Chondrocyte (in vitro differentiated cells): ENCODE measurements at places on chromosomes 3 and 15. TPM values are rescaled to one million over a fixed set of nuclear protein-coding genes. Genes with fewer than 3 reads are reported as not detected.

DNA sequence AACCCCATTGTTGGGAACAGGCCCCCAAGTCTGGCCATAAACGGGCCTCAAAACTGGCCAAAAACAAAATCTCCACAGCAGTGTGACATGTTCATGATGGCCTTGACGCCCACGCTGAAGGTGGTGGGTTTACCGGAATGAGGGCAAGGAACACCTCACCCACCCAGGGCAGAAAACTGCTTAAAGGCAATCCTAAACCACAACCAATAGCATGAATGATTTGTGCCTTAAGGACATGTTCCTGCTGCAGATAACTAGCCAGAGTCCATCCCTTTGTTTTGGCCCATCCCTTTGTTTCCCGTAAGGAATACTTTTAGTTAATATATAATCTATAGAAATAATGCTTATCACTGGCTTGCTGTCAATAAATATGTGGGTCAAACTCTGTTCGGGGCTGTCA is 47.7 kb downstream of the KLHDC8B start:
- DNase-seq: no peak

DNA sequence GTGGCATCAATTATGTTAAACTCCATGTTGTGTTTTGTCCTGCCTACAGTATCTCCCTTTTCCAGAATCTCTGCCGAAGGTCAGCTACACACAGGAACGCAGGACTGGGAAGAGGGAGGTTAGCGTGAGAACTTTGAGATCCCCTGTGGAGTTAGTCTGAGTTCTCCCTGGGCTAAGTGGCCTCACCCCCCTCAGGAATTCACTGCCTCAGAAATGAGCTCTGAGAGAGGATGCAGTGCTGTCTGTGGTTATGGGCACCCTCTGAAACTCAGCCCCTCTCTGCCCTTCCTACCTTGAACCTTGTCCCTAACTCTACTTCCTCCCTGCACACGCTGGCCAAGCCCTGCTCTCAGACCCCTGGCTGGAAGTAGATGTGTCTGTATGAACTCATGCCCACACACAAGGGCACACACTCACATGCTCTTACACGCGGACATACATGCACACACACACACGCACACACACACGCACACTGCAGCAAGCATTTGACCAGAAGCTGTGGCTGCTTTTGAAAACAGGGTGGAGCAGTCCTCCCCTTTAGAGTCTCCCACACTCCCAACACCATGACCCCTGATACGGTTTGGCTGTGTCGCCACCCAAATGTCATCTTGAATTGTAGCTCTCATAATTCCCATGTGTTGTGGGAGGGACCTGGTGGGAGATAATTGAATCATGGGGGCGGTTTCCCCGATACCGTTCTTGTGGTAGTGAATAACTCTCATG is 5.3 kb upstream of the VIPR1 start:
- DNase-seq: peak; percentile 72

- no peak for DNase-seq
Observed at GRCh38 chr15:93129702-93130488, 40.9 kb upstream of the RGMA start.

DNA sequence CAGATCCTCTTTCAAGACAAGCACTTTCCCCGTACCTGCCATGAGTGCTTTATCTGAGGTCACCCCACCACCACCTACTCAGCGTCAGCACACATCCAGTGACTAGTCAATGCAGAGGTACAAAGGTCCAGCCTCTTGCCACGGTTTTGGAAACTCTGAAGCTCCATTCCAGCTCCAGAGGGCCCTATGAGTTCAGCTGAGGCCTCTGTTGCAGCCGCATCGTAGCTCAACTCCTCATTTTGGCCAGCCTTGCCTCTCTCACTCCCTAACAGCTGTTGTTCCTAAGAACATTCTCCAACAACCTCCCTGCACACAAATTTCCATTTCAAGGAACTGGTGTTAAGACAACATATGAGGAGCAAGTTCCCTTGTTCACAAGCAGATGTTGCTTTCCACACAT is 405.1 kb upstream of the PROK2 start:
- DNase-seq: no peak

- DNase-seq: no peak
Observed at GRCh38 chr15:31758126-31758525, 272.2 kb upstream of the CHRNA7 start.

Gene GOLGA8S
- total RNA-seq: 0.32 to 0.94 TPM (median 0.46 TPM) in 3 replicates

DNA sequence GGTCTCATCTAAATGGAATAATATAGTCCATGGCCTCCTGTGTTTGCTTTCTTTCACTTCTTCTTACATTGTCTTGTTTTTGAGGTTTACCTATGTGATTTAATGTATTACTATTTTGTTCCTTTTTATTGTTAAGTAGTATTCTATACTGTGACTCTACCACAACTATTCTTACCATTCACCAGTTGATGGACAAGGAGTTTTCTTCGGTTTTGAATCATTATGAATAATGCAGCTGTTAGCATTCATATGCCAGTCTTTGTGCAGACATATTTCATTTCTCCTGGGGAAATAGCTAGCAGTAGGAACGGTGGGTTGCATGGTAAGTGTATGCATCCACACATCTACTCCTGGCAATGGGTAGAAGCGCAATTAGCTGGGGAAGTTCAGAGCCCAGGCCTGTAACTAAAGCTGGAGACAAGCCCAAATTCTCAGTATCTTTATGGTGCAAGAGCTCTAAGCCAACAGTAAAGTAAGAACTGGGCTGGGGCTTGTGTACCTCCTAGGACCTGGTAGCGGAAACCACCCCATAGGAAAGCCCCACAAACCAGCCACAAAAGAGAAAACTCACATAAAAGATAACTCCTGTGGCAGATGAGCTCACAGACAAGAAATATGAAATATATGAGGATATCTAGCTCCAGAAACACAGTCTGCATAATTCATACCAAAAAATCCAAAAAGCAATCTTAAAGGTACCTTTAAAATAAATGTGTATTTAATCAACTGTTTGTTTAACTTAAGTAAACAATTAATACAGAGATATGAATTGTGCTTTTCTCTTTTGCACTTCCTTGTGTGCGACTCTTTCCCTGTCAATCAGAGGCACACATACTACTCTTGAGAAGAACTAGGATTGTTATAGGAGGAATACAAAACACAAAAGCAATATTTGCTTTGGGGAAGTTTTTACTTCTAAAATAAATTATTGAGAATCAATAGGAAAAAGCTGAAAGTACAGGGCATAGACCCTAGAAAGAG is 2.7 kb upstream of the CSTA start:
- DNase-seq: no peak

DNA sequence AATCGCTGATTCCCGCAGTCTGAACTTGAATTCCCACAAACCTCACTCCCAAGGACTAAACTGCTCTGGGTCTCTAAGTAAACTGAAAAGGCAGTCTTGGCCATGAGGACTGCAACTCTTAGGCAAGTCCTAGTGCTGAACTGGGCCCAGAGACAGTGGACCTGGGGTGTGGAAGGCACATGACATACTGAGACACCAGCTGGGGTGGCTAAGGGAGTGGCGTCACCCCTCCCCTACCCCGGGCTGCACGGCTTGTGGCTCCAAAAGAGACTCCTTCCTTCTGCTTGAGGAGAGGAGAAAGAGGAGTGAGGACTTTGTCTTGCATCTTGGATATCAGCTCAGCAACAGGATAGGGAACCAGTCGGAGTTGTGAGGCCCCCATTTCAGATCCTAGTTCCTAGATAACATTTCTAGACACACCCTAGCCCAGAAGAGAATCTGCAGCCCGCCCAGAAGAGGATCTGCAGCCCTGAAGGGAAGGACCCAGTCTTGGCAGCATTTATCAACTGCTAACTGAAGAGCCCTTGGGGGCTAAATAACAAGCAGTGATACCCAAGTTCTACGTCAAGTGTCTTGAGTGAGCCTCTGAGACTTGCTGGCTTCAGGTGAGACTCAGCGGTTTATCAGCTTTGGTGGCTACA is 110.7 kb upstream of the C3orf80 start:
- no peak for DNase-seq

GRCh38 chr3:17874636-17875035 is 132.2 kb upstream of the TBC1D5 start:
- DNase-seq: no peak

- DNase-seq: no peak
Observed at GRCh38 chr3:57206423-57206822, 6.6 kb upstream of the HESX1 start.

Gene LRRFIP2
- total RNA-seq: 46.3 to 50.7 TPM (median 49.0 TPM) in 3 replicates

DNA sequence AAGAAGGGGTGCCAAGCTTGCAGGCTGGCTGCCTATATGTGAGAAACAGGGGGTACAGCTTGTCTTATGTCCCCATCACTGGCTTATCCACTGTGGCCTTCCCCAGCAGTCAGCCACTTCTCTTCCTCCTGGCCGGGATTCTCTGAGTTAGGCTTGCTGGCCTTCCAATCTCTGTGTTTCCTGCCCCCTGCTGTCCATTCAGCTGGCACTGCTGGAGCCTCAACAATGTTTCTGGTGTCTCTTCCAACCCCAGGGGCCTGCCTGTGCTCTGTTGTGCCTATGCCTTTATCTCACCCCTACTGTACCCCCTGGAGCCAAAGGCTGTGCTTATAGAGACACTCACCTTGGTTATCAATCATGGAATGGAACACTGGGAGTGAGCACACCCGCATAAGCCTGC is 36.5 kb downstream of the ANAPC13 start:
- no peak for DNase-seq

- DNase-seq: no peak
Observed at GRCh38 chr3:111961461-111962164, 17.2 kb upstream of the ABHD10 start.

DNA sequence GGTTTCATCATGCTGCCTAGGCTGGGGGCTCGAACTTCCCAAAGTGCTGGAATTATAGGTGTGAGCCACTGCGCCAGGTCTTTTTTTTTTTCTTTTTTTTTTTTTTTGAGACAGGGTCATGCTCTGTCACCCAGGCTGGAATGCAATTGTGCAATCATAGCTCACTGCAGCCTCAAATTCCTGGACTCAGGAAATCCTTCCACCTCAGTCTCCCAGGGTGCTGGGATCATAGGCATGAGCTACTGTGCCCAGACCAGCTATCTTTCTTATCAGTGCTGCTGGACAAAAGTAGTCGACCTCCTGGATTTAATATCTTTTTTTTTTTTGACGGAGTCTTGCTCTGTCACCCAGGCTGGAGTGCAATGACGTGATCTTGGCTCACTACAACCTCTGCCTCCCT is 60.8 kb downstream of the TFDP2 start:
- no peak for DNase-seq

- no peak for DNase-seq
Observed at GRCh38 chr3:45179163-45179562, 33.0 kb upstream of the CDCP1 start.

Gene CAND2
- 11.3 to 15.7 TPM (median 12.0 TPM) in 3 replicates for total RNA-seq

GRCh38 chr15:45200799-45201556 is 13.2 kb upstream of the SHF start:
- no peak for DNase-seq

Gene ANKRD63
- 0.25 to 1.1 TPM in 2 of 3 replicates, not detected in the other for total RNA-seq

GRCh38 chr15:77575203-77575934 is 57.3 kb downstream of the LINGO1 start:
- no peak for DNase-seq

DNA sequence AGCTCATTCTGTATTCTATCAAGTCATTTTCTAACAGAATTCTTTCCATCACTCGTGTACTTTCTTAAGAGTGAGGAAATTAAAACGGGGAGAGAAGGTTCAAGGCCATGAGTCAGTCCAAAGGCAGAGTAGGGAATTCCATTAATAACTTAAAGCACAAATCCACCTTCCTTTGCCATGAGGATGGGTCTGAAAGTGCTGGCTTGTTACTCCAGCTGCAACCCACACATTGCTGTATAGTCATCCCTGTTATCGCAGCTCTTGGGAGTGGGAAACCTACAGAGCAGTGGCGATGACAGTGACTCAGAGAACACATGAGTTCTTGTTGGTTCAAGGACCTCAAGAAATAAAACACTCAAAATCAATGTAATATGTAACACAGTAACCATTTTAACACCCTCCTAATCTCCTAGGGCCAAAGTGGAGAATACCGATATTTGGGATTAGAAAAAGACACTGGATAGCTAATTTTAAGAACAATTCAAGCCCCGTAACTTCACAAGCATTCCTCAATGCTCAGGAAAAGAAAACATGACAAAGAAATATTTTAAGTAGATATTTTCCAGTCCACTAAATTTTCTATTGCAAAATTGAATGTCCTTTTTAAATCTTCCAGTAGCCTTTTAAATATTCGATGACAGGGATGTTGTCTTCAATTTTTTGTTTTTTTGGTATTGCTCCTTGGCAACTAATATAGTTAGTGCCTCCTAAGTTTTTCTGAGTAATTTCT is 179.9 kb upstream of the THBS1 start:
- no peak for DNase-seq

Gene UBAP1L
- total RNA-seq: 2.3 to 4.8 TPM (median 2.5 TPM) in 3 replicates

Gene MYRIP
- 0.12 to 0.39 TPM in 2 of 3 replicates, not detected in the other for total RNA-seq

GRCh38 chr3:14784087-14784681 is 34.6 kb upstream of the FGD5 start:
- DNase-seq: peak; percentile 66

DNA sequence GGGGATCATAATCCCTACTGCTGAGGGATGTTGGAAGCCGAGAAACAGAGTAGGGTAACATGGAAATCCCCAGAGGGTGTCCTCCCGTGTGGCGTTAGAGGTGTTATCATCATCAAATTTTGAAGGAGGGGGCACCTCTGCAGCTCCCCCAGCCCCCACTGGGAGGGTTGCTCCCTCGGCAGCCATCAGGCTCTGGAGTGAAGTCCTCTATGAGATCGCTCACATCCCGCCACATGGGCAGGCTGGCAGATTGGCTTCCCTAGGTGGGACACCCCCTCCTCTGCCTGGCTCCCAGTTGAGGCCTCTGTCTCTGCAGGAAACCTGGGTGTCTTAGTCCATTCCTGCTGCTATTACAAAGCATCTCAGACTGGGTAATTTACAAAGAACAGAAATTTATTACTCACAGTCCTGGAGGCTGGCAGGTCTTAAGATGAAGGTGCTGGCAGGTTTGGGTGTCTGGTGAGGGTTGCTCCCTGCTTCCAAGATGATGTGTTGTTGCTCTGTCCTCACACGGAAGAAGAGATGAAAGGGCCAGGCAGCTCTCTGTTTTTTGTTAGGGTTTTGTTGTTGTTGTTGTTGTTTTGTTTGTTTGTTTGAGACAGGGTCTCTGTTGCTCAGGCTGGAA is 120.5 kb downstream of the NUP210 start:
- DNase-seq: peak; percentile 58
